Vagina (tissue), 2 donors: ENCODE measurements at places on chromosomes 13 and 19. TPM values are rescaled to one million over a fixed set of nuclear protein-coding genes. Genes with fewer than 3 reads are reported as not detected.

The NALCN gene
- 1.7 TPM for total RNA-seq

- no peak for DNase-seq
These were observed 3.5 kb upstream of the S1PR5 start for GRCh38 chr19:10520652-10521318.

DNA sequence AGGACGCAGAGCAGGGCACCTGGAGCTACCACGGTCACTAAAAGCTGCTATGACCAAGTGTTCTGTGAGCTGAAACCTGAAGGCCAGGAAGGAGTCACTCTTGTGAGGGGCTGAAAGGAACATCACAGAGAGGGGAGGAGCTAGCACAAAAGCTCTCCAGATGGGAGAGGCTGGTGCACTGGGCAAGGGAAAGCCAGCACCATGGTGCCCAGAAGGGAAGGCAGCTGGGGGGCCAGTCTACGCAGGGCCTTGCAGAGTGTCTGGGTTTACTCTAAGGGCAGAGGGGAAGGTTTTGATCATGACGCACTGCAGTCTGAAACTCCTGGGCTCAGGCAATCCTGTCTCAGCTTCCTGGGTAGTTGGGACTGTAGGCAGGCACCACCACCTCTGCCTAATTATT lies 4.1 kb upstream of the ZNF580 start:
- no peak for DNase-seq

The MAMSTR gene
- total RNA-seq: 3.4 TPM
